Astrocyte of the hippocampus (primary cell): ENCODE measurements at places on chromosomes 1 and 21.

DNA sequence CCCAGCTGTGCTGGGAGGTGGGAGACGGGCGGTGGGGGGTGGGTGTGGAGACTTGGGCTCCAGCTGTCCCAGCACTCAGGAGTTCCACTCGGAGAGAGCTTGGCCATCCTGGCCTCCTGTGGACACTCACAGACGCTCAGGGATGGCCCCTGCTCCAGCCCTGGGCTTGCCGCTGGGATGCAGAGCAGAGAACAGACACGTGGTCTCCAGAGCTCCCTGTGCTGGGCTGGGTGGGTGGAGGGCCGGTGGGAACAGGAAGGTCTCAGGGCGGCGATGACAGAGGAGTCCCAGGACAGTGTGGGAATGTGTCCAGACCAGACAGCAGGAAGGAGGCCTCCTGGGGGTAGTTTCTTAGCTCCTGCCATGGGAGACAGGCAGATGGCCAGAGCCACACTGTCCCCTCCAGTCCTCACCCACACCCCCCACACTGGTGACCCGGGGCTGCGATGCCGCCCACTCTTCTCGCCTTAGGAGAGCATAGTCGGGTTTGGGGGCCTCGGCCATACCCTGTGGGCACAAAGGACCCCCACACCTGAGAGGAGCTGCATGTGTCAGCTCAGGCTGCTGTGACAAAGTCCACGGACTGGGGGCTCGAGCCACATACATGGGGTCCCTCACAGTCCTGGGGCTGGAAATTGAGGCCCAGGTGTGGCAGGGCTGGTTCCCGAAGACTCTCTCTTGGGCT, 2.0 kb downstream of the KRTAP10-9 start:
- DNase-seq: no peak

- DNase-seq: no peak
These were observed 69.8 kb upstream of the SCAF4 start for GRCh38 chr21:31801551-31802219.

GRCh38 chr21:23543333-23543732, 2063.9 kb downstream of the MRPL39 start:
- no peak for DNase-seq

GRCh38 chr1:46558141-46558963, 6.9 kb upstream of the KNCN start:
- no peak for DNase-seq

GRCh38 chr1:23524716-23525401, 6.2 kb downstream of the E2F2 start:
- no peak for DNase-seq
